ENCODE measurements at places on chromosomes 6 and 20.
A peak's percentile ranks its signal among the peaks of the same experiment; 100 is the strongest.

DNA sequence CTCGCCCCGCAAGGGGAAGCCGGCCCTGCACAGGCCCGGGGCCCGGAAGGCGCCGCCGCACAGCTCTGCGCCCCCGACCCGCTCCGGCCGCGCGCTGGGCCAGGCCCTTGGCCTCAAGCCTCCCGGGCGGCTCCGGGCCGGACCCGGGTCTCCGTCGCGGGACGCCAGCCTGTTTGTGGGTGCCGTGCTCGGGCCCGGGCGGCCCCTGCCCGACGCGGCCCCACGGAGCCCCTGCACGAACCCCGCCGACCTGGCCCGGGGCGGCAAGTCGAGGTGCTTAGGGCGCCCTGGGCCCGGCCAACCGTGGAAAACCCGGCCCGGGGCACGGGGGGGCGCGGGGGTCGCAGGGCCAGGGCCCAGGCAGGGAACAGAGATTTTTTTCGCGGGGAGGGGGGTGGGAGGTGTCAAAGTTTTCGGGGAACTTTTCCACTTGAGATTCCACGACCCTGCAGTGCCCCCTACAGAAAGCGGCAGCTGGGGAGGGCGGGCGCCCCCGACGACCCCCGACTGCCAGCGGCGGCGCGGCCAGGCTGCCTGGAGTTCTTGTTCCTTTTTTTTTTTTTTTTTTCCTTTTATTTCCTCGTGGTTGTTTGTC, 805 bp upstream of the STX16 start:
- H3K36me3 ChIP-seq, result peaks cover 18% of the 10 kb centered on the region
- DNase-seq, result peak; percentile 41
- peaks cover 15% of the 10 kb centered on the region for H3K4me1 ChIP-seq
- peak overlapping the region; percentile 99 for H3K4me3 ChIP-seq
- peak overlapping the region; percentile 100 for H3K27ac ChIP-seq

GRCh38 chr6:29602564-29603361, 17.8 kb downstream of the OR2H2 start:
- no peaks in the 10 kb centered on the region for H3K27me3 ChIP-seq
- peaks cover 16% of the 10 kb centered on the region for H3K36me3 ChIP-seq
- no peak overlapping the region for H3K27ac ChIP-seq

- DNase-seq, result peak; percentile 80
- H3K4me1 ChIP-seq, result peaks cover 73% of the 10 kb centered on the region
- H3K36me3 ChIP-seq, result peaks cover 58% of the 10 kb centered on the region
- peak within 1 kb of the TSS; percentile 95 for H3K27ac ChIP-seq
- peak within 1 kb of the TSS; percentile 96 for H3K4me3 ChIP-seq
Measured at GRCh38 chr6:31660381-31661261, at the start of gene C6orf47. TSS of gene C6orf47 (minus strand) at chr6:31660778. CDS start at chr6:31659947, 831 bp downstream.

- no peaks in the 10 kb centered on the region for H3K36me3 ChIP-seq
- peaks cover 38% of the 10 kb centered on the region for H3K27me3 ChIP-seq
- no peak overlapping the region for H3K4me3 ChIP-seq
- H3K4me1 ChIP-seq, result no peaks in the 10 kb centered on the region
- H3K27ac ChIP-seq, result no peak overlapping the region
Measured at GRCh38 chr20:63456429-63457284, 15.8 kb downstream of the KCNQ2 start.

GRCh38 chr6:145903356-145904102, 60.6 kb downstream of the SHPRH start:
- no peak overlapping the region for H3K27ac ChIP-seq
- DNase-seq, result no peak
- H3K4me3 ChIP-seq, result no peak overlapping the region
- no peaks in the 10 kb centered on the region for H3K27me3 ChIP-seq

GRCh38 chr6:166483573-166484250, 101.0 kb upstream of the MPC1 start:
- H3K36me3 ChIP-seq, result peaks cover 8% of the 10 kb centered on the region
- H3K4me1 ChIP-seq, result peaks cover 17% of the 10 kb centered on the region
- H3K27ac ChIP-seq, result no peak overlapping the region
- no peaks in the 10 kb centered on the region for H3K27me3 ChIP-seq

- peaks cover 3% of the 10 kb centered on the region for H3K27me3 ChIP-seq
- H3K27ac ChIP-seq, result no peak overlapping the region
- H3K4me1 ChIP-seq, result peaks cover under 1% of the 10 kb centered on the region
- H3K36me3 ChIP-seq, result no peaks in the 10 kb centered on the region
- no peak for DNase-seq
Measured at GRCh38 chr6:44598679-44599078, 211.2 kb downstream of the CDC5L start.

DNA sequence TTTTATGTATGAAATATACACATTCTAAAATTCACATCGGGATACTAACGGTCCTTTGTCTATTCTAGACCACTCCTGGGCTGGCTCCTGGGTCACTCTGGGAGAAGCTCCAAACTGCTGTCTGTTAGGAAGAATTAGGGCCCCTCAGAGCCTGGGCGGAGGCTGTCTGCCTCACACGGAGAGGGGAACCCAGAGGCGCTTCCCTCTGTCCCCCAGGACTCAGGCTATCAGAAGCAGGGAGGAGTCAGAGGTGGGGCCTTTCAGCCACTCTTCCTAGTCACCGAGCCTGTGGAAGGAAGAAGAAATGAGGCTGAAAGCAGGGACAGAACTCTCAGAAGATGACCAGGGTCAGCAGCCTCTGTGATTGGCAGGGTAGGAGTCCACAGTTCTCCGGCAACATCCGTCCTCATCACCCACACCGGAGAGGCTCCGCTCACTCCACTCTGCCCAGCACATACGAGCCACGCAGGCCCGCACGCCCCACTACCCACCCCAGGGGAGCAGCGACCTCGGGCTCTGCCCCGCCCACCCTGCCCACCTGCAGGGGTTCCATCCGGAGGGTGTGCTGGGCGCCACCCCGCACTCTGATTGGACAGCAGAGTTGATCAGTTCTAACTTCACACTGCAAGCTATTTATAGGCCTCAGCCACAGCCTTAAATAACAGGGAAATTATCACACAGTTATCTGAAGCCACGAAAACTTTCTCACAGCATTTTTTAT, 182.1 kb upstream of the AFDN start:
- H3K27ac ChIP-seq, result no peak overlapping the region
- peaks cover 2% of the 10 kb centered on the region for H3K27me3 ChIP-seq
- DNase-seq, result no peak
- no peak overlapping the region for H3K4me3 ChIP-seq
- H3K4me1 ChIP-seq, result no peaks in the 10 kb centered on the region
- no peaks in the 10 kb centered on the region for H3K36me3 ChIP-seq

- no peak overlapping the region for H3K27ac ChIP-seq
- peaks cover 35% of the 10 kb centered on the region for H3K27me3 ChIP-seq
- no peak for DNase-seq
- peak overlapping the region; percentile 50 for H3K4me3 ChIP-seq
- H3K4me1 ChIP-seq, result peaks cover 8% of the 10 kb centered on the region
Measured at GRCh38 chr6:47308552-47309290, 984 bp downstream of the TNFRSF21 start.

GRCh38 chr20:58010186-58010585, 218.3 kb downstream of the ANKRD60 start:
- DNase-seq, result no peak
- peaks cover 11% of the 10 kb centered on the region for H3K4me1 ChIP-seq
- H3K27me3 ChIP-seq, result peaks cover 8% of the 10 kb centered on the region
- no peak overlapping the region for H3K4me3 ChIP-seq
